ENCODE measurements at places on chromosomes 4 and X.

DNA sequence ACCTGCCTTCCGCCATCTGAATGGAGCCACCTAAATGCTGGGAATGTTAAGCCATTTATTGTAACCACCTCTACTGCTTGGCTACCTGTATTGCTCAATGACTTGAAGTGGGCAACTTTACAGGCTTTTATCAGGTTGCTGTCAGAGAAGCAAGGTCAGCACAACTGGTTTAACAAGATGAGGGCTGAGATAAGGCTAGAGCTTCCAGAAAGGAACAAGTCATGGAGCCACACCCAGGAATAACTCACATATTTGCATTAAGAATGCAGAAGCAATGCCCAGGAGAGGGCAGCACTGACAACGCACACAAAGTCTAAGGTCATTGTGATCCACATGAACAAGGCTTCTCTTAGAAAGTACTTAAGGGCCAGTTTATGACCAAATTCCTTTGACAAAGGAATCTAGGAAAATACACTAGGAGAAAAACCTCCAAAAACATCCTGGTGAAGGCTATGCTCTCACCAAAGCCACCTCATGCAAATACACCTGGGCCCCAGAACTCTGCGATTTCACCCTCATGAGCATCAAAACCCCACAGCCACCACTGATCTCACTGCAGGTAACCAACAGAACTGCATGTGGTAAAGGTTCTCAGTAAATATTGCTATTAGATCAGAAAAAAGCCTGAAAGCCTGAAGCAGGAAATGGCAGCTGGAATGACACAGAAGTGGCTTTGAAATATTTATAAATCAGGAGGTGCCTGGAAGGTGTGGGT lies 15.0 kb upstream of the STS start:
- peak; percentile 55 for DNase-seq

DNA sequence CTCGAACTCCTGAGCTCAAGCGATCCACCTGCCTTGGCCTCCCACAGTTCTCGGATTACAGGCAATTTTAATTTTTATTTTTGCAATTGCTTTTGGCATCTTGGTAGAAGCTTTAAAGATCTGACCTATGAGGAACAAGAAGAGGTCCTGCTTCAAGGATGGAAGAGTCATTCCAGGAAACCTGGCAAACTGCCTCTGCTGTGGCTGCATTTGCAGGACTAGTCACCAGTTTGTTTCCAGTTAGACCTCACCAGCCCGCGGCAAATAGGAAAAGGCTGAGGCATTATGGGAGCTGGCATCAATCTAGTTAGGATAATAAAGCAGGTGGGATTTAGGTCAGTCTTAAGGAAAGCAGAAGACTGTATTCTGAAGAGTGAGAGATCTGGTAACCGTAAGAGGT lies 51.9 kb upstream of the LAS1L start:
- DNase-seq: peak; percentile 57

GRCh38 chrX:11334165-11334564 lies 41.0 kb downstream of the AMELX start:
- no peak for DNase-seq

GRCh38 chr4:2428496-2429213 lies 9.9 kb downstream of the CFAP99 start:
- DNase-seq: no peak

GRCh38 chr4:22323691-22324090 lies 192.2 kb downstream of the ADGRA3 start:
- no peak for DNase-seq

DNA sequence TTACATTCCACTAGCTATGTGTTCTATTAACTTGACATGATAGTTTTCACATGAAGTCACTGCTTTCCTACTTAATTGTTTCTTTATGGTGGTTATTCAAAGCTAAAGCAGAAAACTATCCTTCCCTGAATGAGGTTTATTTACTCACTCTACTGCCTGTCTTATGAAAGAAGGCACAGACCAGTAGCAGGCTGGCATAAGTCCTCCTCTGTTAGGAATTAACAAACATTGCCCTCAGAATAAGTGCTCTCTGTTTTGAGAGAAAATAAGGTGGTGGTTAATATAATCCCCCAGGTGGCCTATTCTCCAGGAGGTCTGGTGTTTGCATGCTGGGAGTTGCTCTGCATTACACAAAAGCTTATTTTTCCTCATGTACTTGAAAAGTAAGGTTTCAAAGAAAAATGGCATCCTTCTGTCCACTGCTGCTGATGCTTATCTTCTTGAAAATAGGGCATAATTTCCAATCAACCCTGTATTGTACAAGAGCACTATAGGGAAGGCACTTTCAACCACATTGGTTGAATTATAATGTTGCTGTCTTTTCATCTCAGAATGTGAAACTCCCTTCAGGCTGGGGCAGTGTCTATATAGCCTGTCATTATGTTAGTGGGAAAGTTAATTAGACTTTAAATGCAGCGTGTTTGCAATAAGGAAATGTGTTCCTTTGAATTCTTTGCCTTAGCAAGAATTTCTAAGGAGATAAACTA lies 119.7 kb upstream of the TBC1D9 start:
- DNase-seq: no peak

Data from thyroid gland (tissue), 4 donors.